HuH-7 (cell line): ENCODE measurements at places on chromosomes 6 and 20.

DNA sequence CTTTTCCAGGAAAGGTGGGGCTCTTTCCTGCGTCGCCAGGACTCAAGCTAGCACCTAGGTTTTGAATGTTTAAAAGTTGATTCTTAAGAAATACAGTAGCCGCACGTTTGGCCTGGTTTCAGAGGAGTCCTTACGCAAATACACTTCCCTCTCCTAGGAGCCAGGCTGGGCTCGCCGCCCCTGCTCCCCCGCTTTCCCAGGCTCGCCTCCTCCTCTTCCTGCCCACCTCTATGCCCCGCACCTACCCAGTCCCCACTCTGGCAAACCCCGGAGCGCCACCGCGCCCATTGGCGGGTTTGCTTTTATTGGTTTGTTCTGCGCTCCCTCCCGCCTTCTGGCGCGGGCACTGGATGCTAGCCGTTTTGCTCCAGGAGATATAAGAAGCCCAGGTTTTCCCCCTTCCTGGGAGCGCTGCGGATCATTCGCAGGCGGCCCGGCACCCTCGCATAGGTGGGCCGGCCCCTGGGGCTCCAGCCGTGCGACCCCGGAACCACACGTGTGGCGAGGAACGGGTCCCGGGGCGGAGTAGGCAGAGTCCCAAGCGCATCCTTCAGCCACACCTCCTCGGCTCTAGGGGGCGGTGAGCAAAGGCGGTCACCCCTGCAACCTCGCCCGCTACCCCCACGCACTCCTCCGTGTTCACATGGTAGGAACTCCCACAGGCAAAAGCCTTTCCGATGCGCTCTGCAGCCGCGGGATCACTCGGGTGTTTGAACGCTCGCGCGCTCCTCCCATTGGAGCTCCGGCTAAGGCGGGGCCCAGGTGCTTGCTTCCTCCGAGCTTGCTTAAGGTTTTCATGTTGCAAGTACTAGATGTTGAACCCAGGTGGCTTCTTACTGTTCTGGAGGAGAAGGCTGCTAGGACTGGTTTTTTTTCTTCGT lies 119.0 kb downstream of the RTN4IP1 start:
- peak; percentile 70 for DNase-seq

GRCh38 chr6:22298475-22298890 lies 1.6 kb upstream of the PRL start:
- no peak for DNase-seq

GRCh38 chr6:152669895-152670294 lies 27.8 kb upstream of the MYCT1 start:
- DNase-seq, result no peak

GRCh38 chr20:45173522-45173921 lies 1.2 kb upstream of the PI3 start:
- no peak for DNase-seq

- DNase-seq, result no peak
Observed at GRCh38 chr20:61968036-61968810, 97.5 kb downstream of the TAF4 start.

GRCh38 chr6:20998748-20999448 lies 464.6 kb downstream of the CDKAL1 start:
- no peak for DNase-seq

- DNase-seq, result no peak
Observed at GRCh38 chr20:38880952-38881735, 45.1 kb upstream of the FAM83D start.
